ENCODE measurements at places on chromosomes 7 and 10.

- DNase-seq = no peak
Observed at GRCh38 chr7:55517191-55517633, 55.1 kb downstream of the VOPP1 start.

DNA sequence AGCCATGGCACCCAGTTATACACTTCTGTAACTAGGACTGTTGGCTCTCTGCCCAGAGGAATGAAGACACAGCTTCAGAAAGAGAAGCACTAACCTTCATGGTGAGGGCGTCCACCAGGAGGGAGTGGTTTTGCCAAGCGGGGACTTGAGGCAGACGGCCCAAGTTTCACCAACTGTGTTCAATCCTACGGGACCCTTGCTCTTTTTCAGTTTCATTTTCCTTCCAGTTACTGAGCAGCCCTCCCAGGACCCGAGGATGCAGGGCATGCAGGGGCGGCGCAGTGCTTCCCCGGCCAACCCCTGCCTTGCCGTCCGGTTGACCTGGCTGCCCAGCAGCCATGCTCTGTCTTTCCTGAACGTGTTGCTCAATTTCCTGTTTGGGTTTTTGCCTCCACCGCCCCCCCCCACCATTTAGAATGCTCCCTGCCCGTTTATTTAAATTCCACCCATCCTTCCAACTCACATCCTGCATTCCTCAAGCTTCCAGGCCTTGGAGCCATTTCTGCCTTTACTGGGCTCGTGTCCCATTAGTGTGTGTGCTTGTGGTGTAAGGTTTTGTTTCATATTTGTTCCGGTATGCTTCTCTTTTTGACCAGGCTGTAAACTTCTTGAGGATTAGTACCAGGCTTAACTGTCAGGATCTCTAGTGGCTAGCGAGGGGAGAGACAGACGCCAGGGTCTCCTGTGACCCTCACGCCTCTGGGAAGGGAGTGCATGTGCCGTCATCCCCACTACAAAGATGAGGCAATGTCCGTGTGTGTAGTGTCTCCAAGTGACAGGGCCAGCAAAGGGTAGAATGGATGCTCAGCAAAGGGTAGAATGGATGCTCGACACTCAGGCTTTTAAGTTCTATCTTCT is 31.6 kb downstream of the IL15RA start:
- DNase-seq = no peak

DNA sequence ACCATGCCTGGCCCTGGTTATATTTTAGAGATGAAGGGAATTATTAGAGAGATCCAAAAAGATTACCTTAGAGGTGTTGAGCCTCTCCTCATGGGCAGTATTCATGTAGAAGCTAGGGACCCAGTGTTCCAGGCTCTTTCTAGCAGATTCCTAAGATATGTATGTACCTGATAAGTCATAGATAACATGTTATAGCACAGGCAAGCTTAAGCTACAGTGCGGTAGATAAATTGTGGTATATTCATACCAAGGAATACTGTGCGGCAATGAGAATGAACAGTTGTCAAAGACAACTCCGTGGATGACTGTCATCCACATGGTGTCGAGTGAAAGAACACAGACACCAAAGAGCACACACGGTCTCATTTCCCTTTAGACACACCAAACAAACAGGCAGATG is 53.1 kb downstream of the TACR2 start:
- no peak for DNase-seq

DNA sequence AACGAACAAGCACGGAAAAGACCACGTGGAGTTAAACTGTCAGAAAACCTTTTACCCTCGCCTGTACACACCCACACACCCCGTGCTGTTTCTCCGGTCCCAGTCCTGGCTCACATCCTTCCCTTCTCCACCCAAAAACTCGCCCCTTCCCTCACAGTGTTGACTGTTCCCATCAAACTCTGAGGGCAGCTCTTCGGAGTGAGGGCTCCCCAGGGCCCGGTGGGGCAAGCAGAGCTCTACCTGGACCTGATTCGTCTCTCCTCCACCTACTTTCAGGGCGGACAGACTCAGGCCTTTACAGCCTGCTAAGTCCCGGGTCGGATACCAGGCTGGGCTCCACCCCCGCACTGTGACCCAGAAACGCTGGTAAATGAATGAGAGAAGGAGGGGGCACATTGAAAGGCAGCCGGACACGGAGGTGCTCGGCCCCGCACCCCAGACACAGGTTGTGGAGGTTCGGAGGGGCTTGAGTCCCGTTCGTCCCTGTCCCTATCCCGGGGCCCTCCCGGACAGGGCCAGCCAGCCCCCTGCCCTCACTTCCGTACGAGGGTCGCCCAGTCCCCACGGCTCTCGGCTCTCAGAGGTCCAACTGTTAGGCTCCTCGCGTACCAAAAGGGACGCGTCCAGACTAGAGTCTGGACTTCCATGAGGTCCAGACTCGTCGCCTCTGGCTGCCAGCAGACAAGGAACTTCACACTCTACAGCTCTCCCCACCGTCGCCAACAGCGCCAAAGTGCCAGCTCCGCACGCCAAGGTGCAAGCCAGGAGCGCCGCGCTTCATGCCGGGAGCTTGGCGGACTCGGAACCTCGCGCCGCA is 31.7 kb upstream of the ASL start:
- DNase-seq = no peak

- DNase-seq = no peak
Observed at GRCh38 chr10:93071674-93072224, 1.9 kb upstream of the CYP26A1 start.

- no peak for DNase-seq
Observed at GRCh38 chr10:43226851-43227845, 39.7 kb downstream of the RASGEF1A start.

DNA sequence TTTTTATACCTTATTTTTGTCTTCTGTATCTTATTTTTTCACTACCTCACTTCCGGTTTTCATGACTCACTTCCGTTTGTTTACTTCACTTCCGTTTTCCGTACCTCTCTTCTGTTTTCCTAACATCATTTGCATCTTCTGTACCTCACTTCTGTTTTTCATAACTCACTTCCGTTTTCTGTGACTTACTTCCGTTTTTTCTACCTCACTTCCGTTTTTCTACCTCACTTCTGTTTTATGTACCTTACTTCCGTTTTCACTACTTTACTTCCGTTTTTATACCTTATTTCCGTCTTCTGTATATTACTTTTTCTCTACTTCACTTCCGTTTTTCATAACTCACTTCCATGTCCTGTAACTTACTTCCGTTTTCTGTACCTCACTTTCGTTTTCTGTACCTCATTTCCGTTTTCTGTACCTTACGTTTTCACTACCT is 492.5 kb upstream of the AKR1E2 start:
- no peak for DNase-seq

DNA sequence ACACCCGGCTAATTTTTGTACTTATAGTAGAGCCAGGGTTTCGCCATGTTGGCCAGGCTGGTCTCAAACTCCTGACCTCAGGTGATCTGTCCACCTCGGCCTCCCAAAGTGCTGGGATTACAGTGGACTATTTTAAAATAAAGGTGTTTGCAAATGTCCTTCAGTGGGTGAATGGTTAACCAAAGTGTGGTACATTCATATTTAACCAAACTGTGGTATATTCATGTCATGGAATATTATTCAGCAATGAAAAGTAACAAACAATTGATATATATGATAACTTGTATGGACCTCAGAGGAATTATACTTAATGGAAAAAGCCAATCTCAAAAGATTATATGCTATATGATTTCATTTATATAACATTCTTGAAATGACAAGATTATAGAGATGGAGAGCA is 190.0 kb downstream of the CREB5 start:
- DNase-seq = no peak

GRCh38 chr7:108247614-108248013 is 117.5 kb upstream of the LAMB4 start:
- no peak for DNase-seq

DNA sequence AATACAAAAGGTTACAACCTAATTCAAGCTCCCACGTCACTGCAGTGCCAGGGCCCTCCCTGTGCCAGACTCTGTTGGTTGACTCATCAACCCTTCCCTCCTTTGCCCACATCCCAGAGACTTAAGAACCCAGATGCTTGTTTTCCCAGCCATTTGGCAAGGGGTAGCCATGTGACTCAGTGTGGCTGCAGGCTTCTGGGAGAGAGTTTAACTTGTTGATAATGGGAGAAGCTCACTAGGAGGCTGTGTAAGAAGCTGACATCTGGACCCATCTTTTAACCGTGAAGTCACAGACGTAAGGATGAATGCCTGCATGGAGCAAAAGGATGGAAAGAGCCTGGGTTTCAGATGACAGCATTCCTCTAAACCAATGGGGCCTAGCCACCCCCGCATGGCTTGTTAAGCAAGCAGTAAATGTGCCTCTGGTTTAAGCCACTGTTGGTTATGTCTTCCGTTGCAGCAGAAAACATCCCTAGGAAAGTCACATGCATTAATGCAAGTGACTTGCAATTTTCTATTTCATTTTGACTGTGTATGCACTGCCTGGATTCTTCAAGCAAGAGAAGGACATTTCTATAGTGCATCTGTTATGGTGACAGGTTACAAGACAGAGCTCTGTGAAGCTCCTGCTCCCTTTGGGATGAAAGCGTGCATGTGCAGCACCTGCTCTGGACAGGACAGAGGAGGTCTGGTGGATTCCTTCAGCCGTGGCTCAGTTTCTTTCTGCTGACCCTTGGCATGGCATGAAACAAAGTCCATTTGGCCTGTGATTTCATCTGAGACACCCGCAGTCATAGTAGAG is 57.5 kb upstream of the CREB5 start:
- peak; percentile 90 for DNase-seq

DNA sequence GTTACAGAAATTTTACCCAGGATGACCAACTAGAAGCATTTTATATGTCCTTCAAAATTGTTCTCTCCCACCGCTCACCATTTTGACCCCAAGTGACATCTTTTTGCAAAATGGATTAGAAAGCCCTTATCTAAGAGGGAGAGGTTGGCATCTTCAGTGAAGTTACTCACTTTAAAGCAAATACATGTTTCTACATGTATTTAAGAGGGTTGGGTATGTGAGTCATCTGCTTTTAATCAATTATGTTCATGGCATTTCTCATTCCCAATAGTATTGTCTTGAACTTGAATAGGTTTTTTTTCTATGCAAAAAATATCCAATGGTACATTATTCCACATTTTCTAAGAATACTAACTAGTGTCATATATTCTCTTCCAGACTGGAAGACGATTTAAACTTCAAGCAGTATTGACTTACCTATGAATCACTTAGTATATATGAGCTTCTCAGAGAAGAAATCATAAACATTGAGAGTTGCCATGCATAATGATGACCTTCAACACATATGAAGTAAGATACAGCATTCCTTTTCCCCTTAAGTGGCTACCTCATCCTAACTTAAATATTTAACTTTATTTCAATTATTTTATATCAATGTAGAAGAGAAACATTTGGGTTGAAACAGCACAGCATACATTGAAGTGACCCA is 132.8 kb downstream of the POLR1F start:
- DNase-seq = no peak

DNA sequence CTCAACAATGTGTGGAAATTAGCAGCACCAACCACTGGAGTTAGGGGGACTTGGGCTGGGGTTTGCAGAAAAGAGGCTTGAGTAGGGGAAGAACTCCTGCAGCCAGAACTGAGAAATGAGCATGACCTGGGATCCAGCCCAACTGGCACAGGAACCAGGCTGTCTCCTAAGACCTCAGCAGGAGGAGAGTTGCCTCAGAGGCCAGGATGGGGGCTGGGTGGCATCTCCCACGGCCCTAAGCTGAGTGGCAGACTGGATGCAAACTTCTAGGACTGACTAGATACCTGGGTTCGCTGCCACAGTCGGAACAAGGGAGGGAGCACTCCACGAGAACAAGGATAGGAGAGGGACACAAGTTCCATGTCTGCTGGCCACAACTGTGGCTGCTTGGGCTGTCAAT is 62.6 kb downstream of the RNF32 start:
- DNase-seq = no peak

DNA sequence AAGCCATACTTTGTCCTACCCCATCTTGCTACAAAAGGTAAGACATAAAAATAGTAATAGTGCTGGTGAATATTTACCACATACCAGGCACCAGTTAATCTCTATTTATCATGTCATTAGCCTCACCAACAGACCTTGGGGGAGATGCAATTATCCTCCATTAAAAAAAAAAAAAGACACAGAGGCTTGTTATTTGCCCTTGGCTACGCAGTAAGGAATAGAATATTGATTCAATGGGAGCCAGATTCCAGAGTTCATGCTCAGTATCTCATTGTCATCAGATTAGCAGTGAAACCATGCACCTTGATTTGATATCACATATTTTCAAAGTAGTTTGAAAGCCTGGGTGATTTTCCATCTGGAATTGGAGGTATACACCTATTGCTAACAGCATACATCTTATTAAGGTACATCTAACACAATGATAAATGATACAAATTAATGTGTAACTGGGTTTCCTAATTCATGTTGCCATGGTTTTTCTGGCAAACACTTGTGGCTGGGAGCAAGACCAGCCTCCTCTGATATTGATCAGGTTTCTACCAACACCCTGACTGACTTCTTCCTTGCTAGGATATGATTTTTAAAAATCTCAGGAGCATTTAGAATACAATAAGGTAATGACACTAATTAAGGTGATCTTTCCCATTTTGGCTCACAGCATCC is 67.1 kb upstream of the PRR15 start:
- no peak for DNase-seq

DNA sequence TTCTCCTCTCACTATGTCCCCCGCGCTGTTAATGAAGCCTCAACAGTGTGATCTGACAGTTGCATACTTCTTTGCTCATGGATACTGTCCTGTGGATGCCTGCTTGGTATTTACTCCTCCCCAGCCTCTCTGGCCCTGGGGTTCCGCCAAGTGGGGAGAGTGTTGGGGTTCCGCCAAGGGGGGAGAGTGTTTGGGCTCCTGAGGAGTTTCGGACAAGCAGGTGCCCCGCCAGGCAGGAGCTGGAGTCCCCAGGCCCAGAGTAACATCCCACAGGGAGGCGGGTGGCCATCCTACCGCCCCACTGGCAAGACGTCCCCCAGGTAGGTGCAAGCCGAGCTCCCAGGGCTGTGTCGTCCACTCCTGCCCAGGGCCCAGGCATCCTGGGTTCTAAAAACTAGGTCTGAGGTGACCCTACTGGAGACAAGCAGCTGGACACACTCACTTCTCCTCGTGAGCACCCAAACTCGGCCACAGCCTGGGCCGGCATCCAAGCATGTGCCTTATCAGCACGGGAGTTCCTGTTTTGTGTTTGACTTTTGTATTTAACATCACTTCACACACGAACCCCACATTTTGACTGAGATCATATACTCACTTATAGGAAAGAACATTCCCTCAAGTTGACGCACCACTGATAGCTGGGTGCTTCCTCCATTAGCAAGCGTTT is 34.2 kb downstream of the CAMK2B start:
- no peak for DNase-seq

DNA sequence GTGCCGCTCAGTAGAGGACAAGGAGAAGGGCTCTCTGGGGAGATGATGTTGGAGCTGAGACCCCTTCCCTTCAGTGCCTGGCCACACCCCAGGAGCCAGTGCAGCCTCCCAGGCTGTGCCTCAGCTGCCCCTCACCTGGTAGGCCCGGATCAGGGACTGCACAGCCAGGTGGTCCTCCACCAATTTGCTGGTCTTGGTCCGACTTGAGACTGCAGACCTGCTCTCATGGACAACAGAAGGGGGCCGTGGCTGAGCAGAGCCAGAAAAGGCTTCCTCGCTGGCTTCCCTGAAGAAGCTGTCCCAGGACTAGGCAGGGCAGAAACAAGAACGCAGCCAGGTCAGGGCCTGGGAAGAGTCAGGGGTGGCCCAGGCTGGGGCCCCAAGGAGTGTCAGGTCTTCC is 5.5 kb downstream of the OGDHL start:
- no peak for DNase-seq

Data from epithelial cell of proximal tubule (primary cell).